ENCODE measurements at places on chromosomes 1 and 21.

DNA sequence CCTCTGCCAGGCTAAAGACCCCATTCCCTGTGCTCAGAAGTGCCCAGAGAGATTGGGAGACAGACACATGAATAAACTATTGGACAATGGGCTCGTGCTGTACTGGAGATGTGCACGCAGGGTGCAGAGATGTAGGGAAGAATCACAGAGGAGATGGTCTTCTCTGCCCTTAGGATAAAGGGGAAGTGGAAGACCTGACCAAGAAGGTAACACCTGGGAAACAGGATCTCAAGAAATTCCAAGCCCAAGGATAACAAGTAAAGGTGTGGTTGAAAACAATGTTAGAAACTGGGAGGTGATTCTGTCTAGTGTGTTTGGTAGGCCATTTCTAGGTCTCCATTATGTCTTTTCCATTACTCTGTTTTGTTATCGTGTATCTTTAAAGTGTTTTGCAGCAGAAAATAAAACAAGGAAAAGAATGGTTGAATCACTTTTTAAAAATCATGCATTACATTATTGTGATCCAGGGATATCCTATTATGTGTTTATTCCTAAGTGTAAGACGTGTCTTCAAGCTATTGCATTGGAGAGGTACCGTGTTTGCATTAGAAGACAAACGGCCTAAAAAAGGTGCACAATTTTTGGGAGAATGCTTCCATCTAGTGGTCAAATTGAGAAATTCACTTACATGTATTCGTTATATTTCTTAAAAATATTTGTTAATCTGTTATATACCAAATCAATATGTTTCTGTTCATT, 40.8 kb upstream of the KCTD3 start:
- DNase-seq, result no peak

DNA sequence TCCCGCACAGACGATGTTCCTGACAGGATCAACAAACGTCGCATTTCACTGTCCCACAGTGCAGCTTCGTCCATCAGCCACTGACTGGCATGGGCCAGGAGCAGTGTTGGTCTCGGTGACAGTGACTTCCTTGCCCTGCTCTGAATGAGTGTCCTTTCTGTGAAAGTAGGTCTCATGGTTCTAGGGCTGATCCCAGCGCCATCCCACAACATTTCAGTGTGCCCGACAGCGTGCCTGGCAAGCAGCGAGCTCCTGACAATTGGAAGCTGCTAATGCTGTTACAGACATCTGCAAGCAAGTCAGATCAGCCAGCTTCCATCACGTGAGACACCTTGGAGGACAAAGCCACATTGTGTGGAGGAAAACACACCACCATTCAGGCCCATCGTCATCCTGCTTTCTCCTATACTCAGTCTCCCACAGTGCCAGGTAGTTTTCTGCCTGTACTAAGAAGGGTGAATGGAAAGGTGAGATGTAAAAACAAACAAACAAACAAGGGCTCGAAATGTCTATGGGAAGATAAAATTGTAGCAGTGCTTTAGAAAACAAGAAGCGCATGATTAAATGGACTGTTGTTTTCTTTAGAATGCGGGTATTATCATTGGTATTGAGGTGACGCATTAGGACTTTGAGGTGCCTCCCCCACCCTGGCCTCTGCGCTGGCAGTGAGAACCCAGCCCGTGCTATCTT, 21.9 kb downstream of the ERRFI1 start:
- no peak for DNase-seq

DNA sequence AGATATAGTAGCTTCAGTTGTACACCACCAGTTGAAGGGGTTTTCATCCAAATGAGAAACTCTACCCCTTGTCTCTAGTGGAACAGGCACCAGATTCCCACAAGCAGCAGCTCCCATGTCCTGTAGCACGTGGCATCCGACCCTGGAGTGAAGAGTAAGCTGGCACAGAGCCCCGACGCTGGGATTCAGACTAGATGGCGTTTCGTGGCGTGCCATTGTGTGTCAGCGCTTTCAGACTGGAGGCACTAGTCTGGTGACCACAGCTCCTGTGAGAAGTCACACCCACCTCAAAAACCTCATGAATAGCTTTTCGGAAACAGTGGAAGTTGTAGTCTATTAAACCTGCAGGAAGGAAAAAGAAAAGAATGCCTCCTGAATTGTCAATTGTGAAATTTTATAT, 20.2 kb downstream of the RRAGC start:
- peak; percentile 54 for DNase-seq

GRCh38 chr1:199808110-199808870, 219.2 kb upstream of the NR5A2 start:
- no peak for DNase-seq

DNA sequence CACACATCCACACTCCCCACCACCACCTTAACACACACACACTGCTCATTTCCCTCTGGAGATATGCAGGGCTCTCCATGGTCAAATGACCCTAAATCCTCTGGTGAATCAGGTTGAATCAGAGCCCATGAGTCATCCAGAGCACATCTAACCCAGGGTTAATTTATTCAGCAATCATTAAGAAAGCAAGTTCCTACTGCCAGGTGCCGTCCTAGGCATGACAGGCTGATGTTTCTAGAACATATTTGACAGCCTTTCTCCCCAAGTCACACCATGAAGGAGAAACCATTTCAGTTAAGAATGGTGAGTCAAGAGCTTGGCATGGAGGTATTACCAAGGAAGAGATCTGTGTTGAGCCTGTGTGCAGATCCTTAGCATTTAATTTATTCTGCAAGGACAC, 194.3 kb upstream of the CAMK1G start:
- DNase-seq, result no peak

DNA sequence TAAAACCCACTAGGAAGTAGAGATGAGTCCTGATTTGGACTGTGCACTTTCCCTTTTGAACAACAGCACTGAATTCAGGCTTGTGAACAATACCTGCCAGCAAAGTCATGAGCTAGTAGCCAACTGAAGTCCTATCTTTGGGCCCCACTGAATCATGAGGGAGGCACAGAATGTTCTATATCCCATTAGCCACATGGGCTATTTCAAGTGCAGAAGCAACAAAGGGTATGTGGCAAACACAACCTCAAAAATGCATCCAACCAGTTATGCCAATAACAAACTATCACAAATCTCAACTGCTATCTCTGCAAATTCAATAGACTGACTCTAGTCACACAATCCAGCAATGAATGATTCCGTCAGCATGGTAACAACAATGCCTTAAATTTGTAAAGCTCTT, 276.0 kb downstream of the MRPL39 start:
- no peak for DNase-seq

DNA sequence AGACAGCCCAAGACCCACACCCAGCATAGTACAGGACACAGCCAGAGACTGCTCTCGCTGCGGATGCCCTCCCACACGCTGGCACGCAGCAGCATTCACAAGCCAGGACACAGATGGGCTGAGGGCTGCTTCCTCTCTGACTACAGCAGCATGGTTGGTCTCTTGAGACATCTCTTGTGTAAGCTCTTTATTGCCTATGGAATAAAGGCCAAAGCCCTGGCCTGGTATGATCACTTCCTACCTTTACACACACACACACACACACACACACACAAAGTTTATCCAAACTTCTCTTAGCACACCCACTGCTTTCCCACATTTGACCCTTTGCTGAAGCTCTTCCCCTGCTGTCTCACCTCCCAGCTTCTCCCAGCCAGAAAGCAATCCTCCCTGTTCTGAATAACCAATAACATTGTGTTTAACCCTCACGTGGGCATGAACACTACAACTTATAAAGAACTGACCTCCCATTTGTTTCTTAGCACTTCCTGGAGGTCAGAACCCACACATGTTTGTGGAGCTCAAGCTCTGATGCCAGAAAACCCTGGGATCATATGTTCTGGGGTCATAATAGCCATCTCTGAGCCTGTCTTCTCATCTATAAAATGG, 1.2 kb upstream of the LUZP1 start:
- peak; percentile 55 for DNase-seq

DNA sequence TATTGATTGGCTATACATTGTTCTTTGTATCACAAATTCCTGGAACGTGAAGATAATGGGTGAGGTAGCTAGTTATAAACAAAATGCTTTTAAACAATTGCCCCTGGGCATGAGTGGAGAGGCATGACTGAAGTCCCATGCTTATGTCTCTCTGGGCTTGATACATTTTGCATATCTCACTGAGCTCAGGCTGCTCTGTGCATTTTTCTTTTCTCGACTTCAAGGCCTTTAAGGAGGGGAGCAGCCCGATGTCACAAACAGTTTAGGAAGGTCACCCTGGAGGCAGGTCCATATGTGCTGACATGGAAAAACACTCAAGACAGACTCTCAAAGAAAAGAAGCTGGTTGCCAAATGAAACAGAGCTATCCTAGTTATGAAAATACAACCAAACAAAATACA, 80.1 kb upstream of the PUM1 start:
- DNase-seq, result no peak

DNA sequence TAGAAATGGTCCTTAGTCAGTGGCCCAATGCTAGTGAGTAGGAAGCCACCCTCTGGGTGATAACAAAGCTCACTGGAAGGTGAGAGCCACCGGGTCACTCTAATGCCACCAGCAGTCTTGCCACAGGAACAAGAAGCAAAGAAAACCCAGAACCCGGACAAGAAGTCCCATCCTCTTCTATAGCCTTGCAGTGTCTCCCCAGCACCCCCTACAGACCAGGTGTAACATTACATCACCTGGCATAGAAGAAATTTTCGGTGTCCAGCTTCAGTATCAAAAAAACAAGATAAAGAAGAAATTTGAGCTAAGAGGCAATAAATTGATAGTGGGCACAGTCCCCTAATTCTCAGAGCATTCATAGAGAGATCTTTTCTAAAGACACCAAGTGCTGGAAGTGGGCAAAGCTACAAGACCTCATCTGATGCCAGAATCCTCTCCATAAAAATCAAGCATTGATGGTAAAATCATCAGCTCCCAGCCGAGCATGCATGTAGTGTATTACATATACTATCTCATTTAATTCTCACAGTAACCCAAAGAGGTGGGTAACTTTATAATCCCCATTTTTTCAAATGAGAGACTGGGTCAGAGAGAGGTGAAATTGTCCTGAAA, 491.0 kb downstream of the MATN1 start:
- no peak for DNase-seq

GRCh38 chr1:82948386-82948785, 1050.5 kb downstream of the TTLL7 start:
- DNase-seq, result no peak

- no peak for DNase-seq
These were observed 102.4 kb upstream of the PKN2 start for GRCh38 chr1:88581703-88582102.
